ENCODE measurements at places on chromosomes 6 and 20.

DNA sequence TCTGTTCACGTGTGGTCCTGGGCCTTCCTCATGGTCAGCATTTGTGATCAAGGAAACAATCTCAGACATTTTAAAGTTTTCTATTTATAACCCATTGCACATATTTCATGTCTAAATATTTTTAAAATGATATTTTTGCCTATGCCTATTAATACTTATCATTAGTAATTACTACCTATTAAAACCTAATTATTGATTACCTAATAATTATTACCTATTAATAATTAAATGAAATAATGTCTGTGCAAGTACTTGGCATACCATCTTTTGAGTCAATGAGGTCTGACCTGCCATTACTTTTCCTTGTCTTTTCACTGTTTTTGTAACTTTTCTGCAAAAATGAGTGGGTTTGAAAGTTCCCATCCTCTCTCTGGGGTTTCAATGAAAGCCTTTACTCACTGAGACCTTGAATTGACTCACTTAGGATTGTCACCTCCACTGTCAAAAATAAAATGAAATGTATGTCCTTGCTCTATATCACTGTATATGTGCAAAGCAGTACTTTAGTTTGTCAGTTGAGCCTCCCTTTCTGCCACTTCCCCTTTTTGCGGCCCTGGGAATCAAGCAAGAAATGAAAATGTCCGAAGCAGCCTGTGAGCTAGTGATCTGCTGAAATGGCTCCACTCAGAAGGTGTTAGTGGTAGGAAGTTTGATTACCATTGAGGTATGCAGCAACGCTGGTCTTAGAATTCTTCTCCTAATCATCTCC, 87.8 kb downstream of the L3MBTL3 start:
- DNase-seq = no peak

- DNase-seq = no peak
These were observed 33.0 kb downstream of the NUP153 start for GRCh38 chr6:17673543-17674254.

- DNase-seq = no peak
These were observed 3.5 kb upstream of the BPI start for GRCh38 chr20:38300438-38300837.

DNA sequence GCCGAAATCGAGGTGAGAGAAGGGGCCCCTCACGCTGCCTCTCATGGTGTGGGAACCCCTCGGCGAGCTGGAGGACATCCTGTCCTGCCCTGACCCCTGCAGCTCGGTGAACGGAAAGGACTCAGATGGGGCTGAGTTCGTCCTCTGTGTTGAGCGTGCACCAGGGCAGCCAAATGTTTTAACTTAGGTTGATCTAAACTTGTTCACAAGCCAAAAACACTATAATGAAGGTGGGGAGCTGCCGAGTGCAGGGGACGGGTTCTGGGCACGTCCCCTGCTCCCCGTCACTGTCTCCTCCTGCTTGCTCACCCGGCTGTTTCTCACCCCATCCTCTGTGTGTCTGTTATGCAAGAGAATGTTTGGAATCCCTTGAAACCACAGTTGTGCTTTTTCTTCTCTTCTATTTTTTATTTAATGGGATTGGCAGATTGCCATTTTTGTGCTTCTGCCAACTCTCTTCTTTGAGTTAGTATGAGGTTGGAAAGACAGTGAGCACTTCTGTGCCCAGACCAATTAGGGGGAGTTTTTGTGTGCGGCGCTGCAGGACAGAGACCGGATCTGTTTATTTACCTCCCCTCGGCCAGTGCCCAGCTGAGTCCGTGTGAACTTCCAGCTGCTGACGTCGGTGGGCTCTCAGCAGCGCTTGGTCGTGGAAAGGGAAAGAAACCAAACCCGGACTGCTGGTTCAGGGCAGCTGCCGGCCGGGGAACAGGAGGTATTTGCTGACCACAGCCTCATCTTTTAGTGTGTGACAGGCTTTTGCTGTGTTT, 158.1 kb downstream of the DTNBP1 start:
- peak; percentile 83 for DNase-seq

GRCh38 chr20:40540166-40540565, 148.9 kb downstream of the MAFB start:
- no peak for DNase-seq

DNA sequence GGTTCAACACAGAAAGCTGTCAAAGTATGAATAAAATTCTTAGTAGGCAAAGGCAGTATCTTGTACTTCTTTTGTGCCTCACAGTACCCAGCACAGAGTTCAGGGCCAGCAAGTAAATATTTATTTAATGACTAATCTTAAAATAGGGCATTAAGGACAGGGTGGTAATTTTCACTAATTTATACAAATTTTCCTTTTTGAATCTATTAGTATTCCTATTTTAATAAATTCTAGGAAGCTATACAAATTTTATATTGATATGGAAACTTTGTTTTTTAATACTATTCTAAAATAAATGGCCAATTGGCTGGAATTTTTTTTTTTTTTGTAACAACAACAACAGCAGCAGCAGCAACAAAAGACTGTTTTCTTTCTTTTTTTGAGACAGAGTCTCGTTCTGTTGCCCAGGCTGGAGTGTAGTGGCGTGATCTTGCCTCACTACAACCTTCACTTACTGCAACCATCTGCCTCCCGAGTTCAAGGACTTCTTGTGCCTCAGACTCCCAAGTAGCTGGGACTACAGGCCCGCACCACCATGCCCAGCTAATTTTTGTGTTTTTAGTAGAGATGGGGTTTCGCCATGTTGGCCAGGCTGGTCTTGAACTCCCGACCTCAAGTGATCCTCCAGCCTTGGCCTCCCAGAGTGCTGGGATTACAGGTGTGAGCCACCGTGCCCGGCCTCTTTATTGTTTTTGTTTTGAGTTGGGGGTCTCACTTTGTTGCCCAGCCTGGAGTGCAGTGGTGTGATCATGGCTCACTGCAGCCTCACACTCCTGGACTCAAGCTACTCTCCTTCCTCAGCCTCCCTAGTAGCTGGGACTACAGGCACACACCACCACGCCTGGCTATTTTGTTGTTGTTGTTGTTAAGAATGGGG, 85.2 kb downstream of the FKBP5 start:
- DNase-seq = no peak

Data from hindlimb muscle (tissue), 1 donor.